Stimulated activated CD8-positive, alpha-beta memory T cell treated with anti-CD3 and anti-CD28 coated beads, Interleukin-4, amount 100 ng/mL, for 24 hours (primary cell): ENCODE measurements at places on chromosomes 2 and 18.

DNA sequence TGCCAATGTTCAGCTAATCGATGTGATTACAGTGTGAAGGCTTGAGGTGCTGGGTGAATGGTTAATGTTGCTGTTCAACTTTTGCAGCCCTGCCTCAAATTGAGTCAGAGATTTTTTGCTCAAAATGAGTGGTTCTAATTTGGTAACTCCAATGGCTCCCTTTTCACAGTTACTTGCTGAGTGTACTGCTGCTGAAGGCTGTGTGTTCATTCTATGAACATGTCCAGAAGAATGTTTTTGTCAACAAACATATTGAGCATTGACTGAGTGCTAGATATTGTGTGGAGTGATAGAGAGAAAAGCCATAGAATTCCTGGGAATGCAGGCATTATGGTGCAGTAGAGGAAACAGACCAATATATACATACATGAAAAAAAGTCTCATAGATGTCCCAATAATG lies 39.0 kb upstream of the TCF4 start:
- no peak for DNase-seq

- no peak for DNase-seq
Measured at GRCh38 chr2:133682347-133682746, 114.1 kb upstream of the NCKAP5 start.

DNA sequence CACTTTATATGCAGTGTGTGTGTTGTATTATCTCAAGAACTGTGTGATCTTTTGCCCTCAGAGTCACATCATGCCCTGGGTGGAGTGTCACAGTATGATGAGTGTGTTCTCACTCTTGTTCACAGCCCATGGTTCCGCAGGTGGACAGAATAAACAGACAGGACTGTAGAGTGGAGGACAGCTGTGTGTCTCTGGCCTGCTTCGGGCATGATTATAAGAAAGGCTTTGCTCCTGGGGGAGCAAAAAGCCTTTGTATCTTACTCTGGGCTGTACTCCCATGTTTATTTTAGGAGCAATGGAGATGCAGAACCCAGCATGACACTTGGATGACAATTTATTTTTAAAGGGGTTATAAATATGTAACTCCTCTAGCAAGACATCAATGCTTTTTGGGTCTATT lies 371.7 kb upstream of the MEX3C start:
- DNase-seq, result no peak

GRCh38 chr2:150644298-150645067 lies 157.0 kb upstream of the RND3 start:
- DNase-seq, result no peak

GRCh38 chr2:222042666-222043065 lies 256.1 kb downstream of the PAX3 start:
- DNase-seq, result no peak

- DNase-seq, result no peak
Measured at GRCh38 chr18:41642756-41643155, 312.3 kb upstream of the PIK3C3 start.

DNA sequence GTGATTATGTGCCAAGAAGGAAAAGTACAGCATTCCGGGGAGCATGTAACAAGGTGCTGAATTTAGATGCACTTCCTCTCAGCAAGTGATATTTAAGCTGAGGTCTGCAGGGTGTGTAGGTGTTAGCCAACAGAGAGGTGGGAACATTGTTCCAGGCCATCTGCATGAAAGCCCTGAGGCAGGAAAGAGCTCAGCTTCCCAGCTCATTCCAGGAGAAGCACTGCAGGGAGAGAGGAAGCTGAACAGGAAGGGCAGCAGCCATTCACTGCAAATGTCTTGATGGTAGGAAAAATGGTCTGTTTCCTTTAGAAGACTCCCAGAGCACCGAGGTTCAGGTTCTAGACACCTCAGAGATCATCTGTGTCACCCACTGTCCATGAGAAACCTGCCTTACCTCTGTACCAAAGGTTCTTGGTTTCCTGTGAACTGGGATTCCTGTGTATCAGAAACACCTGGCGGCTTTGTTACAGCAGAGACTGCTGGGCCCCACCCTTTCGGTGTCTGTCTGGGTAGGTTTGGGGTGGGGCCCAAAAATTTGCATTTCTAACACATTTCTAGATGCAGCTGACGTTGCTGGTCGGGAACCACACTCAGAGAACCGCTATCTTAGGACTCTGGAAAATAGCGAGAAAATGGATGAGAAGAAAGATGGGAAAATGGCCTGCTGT lies 84.0 kb downstream of the RTN4 start:
- DNase-seq, result no peak

GRCh38 chr2:113156278-113157117 lies 17.3 kb upstream of the PSD4 start:
- DNase-seq, result no peak

GRCh38 chr2:121136323-121136722 lies 148.7 kb downstream of the TFCP2L1 start:
- DNase-seq, result no peak

- DNase-seq, result no peak
Measured at GRCh38 chr2:15058721-15059157, 426.2 kb downstream of the LRATD1 start.
